GM12864 (cell line): ENCODE measurements at places on chromosomes 4 and X.
A peak's percentile ranks its signal among the peaks of the same experiment; 100 is the strongest.

GRCh38 chrX:108537005-108537404 is 97.4 kb downstream of the COL4A5 start:
- DNase-seq, result peak; percentile 2

DNA sequence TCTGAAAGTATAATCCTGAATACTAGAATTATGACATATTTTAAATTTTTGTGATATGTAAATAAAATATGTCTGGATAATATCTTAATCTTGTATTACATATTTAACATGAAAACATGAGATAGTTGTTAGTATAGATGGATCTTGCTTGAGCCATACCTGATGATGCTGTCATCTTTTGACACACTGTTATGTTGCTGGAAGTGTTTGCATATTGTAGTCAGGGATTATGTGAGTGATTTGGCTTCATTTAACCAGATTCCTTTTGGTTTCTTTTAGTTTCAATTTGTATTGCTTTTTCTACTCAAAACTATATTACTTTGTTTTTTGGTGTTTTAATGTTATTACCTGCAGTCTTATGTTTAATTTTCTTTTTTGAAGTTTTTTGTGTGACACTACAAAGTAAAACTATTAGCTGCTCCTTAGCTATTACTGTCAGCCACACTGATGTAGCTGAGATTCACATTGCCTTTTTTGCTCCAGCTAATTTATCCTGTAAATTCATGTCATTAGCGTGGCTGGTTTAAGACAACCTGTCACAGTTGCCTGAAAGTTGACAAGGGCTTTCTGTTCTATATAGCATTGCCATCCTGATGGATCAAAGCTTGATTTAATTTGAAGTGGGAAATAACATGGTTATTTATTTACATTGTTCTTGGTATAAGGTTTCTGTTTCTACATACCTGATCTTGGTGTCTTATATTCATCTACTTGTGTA is 33.7 kb downstream of the METAP1 start:
- DNase-seq, result no peak

GRCh38 chr4:108261026-108261425 is 92.3 kb upstream of the LEF1 start:
- DNase-seq, result no peak

GRCh38 chrX:264634-265455 is 16.3 kb upstream of the PLCXD1 start:
- no peak for DNase-seq

DNA sequence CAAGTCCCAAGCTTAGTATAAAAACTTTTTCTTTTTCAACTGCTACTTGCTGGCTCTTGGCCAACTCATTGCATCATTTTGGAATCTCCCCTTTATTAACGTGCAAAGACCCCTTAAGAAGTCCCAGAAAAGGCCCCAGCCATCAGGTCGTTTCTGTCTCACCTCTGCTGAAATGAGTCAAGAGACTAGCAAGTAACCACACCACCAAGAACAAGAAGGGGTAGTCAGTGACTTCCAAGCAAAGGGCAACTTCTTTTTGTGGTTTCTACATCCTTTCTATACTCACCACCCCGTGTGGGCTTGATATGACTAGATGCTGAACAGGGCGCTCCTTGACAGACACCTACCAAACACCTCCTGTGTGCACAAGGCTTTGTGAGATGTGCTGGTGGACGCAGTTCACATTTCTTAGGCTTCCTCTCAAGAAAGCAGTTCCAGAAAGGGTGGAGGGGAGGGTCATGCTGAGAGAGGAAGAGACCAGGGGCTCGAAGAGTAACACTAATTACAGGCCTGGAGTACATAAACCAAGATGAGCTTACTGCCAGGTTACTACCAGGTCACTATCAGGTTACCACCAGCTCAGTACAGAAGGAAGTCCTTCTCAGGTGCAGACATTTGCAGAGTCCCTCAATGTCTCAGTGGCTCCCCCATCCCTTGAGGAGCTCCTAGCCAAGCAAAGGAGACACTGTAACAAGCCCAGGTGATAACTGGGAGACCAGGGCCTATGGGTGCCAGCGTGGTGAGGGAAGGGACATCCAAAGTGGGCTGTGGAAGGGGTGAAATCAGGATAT is 19.3 kb downstream of the JAKMIP1 start:
- peak; percentile 97 for DNase-seq

GRCh38 chr4:20195071-20195885 is 56.4 kb upstream of the SLIT2 start:
- DNase-seq, result no peak

GRCh38 chr4:179766938-179767337 is 2324.7 kb upstream of the AGA start:
- DNase-seq, result no peak

- no peak for DNase-seq
These were observed 149.1 kb upstream of the PCDH10 start for GRCh38 chr4:133000012-133000411.

DNA sequence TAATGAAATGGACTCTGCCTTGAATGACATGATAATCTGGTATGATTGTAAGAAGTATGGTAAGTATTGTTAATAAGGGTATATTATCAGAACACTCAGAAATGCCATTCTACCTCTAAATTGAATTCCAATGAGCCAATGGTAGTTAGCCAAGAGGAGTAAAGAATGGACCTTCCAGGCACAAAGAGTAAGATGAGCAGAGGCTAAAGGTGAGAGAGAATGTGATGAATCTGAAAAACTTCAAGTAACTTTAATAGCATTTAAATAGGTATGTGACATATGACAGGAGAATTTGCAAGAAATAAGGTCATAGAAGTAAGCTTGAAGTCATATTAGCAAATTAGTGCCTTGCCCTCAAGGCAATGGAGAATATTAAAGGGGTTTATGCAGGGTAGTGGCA is 152.4 kb downstream of the BANK1 start:
- DNase-seq, result no peak

DNA sequence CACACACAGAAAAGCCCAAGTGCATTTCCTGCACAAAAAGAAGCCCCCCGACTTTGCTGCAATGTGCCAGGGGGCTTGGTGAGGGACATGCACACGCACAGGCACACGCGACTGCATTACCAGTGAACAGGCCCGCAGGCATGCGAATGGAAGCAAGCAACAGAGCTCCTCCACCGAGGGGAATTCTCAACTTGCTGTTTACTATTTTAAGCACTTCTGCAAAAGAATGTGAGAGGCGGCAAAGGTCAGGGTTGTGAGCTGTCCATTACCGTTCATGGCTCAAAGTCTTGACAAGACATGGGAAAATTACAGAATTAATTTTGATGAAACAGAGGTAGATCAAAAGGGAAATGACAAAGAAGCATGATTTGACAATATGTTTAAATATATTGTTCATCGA is 342.5 kb upstream of the NOCT start:
- peak; percentile 5 for DNase-seq

DNA sequence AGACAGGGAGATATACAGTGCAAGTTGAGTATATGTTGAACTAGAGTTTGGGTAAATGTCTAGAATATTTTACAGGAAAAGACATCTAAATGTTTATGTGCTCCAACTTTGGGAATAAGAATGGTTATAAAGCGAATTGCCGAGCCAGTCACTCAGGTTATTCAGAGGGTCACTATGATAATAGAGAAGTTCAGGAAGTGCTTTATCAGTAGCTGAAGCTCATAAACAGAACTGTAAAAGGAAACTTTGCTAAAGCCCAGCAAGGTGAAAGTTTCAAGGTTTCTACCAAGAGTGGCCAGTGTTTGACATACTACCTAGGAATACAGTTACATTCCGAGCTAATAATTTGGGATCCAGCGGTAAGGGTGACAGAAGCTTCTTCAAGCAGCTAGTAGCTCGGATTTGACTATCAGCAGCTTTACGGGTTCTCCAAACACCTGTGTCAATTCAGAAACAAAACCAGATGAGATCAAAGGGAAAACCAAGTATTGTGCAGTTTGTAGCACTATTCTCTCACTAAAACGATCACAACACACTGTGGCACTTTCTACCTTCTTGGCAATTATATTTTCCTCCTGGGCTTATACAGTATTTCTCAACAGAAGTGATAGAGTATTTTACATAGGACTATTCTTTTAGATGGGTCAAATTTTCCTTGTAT is 17.2 kb upstream of the BCLAF3 start:
- no peak for DNase-seq

- DNase-seq, result no peak
These were observed 543.0 kb downstream of the SPRY1 start for GRCh38 chr4:123939621-123940020.

DNA sequence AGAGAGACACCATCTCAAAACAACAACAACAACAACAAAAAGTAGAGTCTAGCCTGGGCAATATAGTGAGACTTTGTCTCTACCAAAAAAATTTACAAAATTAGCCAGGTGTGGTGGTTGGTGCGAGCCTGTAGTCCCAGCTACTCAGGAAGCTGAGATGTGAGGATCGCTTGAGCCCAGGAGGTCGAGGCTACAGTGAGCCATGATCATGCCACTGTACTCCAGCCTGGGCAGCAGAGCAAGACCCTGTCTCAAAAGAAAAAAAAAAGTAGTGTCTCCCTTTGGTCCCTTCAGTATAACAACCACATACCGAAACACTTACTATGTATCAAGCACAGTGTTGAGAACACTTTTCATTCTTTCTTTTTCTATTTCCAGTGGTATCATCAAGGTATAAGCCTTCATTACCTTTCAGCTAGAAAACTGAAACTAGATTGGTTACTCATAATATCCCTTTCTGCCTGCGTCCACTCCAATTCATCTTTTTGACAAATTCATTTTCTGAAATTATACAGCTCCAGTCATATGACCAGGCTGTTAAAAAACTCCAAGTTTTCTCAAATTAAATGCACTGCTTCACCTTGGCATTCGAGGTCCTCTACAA is 54.1 kb downstream of the RPS6KA3 start:
- no peak for DNase-seq

DNA sequence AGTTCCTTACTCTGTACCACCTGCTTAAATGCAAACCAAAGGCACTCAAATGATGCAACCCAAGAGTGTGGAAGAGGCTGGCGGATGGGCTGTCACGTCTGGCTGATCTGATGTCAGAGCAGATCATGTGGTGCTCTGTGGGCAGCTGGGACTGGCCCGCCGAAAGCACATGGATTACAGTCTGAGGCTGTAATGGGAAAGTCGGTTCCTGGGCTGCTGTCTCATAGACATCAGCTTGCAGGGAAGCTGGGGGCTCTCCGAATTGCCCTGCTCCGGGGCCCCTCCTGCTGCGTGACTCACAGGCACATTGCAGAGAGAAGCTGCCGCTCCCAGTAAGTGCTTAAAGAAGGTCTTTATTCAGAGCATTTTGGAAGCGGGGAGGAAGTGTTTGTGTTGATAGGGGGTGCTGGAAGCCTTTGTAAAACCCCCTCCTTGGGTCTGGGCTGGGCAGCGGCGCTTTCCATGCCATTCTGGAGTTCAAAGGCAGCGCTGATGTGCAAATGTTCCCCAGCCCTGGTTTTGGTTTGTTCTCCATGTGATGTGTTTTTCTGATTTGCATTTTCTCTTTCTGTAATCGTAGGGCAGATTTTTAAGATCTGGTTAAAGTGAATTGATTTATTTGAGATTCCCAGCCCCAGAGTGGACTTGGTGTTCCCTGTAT is 181.1 kb downstream of the LARP7 start:
- peak; percentile 48 for DNase-seq

GRCh38 chrX:19810802-19811201 is 76.6 kb downstream of the SH3KBP1 start:
- DNase-seq, result no peak

DNA sequence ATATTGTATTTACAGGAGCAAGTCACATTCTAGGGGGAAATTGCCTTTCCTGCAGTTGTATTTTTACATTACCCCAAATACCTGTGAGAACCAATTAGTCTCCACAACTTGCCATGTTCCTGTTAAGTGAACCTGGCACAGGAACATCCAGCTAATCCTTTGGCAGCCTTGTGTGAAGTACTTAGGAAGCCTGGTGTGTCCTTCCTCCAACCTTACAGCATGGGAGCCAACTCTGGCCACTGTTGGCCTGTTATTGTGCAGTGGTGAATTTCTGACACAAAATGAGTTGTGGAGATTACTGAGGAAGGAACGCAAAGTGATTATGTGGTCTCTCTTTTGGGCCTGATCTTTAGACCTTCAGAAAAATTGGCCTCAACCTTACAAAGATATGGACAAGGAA is 238.0 kb upstream of the PITX2 start:
- DNase-seq, result no peak

DNA sequence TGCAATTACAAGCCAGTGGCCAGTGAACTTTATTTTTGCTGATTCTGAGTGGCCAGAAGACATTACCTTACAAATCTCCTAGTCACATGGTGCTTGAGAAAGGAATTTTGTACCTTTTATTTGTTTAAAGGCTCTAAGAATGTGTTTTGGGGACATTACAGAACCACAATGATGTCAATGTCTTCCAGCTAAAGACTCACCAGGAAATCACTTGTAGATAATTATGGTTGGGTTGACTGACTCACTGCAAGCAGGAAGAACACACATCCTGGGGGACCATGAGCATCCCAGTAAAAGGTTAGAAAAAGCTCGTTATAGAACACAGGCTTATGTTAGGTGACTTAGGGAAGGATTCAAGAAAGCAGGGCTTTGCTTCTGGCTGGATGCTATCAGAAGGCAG is 119.4 kb upstream of the FAM9B start:
- no peak for DNase-seq

GRCh38 chrX:72604705-72605104 is 32.1 kb upstream of the HDAC8 start:
- no peak for DNase-seq
